Activated CD4-positive, alpha-beta T cell treated with anti-CD3 and anti-CD28 coated beads for 24 hours (primary cell): ENCODE measurements at places on chromosomes 3 and 15.

- no peak for DNase-seq
These were observed 792 bp downstream of the SHF start for GRCh38 chr15:45186771-45187577.

- DNase-seq = no peak
These were observed 212.6 kb downstream of the ZNF621 start for GRCh38 chr3:40737343-40737742.

GRCh38 chr3:149630806-149631205 lies 27.0 kb downstream of the WWTR1 start:
- DNase-seq = no peak

DNA sequence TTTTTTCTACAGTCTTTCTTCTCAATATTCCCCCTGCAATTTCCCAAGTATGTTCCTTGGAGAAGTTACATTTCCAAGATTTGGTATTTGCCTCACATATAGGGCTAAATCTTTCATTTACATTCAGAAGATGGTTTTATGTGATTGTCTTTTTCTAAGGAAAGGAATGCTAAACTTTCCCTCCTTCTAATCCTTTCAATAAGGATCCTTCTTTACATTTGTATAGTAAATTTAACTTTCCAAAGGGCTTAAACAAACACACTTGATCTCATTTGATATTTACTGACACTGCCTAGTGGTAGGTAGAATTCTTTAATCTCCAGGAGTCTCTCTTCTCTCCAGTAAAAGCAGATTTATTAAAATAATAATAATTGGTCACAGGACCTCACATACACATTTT lies 185.3 kb downstream of the LSAMP start:
- no peak for DNase-seq

- no peak for DNase-seq
These were observed 200.5 kb downstream of the UACA start for GRCh38 chr15:70562906-70563305.

DNA sequence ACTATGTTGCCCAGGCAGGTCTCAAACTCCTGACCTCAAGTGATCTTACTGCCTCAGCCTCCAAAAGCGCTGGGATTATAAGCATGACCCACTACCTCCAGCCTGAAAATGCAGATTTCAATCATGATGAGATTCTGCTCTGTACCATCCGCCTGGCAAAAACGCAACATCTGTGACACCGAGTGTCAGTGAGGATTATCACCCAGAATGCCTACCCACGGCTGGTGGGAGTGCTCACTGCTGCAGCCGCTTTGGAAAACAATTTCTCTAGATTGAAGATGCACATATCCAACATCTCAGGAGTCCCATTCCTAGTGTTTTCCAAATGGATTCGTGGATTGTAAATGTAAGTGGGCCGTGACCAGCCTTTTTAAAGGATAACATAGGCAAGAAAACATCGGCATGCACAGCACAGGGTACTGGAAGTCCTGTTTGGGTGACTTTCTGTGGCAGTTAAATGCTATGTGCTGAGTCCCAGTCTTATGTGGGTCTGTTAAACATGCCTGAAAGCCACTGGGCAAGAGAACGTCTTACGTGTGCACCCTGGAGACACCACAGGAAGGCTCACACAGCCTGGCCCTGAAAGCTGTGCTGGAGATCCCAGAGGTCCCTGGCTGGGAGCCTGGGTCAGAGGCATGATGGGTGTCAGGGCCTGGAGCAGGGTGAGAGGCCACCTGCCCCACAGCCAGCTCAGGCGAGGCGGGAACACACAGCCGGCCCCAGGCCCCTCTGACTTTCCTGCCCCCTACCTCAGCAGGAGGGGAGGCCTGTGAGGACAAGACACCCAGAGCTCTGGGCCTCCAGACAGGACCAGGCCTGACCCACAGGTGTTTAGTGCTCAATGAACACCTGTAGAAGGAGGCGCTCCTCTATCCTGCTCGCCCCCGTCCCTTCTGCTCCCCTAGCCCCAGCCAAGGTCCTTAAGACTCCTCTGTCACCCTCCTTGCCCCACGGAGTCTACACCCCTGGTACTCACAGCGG lies 918 bp downstream of the PRSS50 start:
- no peak for DNase-seq

- no peak for DNase-seq
These were observed 52.4 kb downstream of the ILDR1 start for GRCh38 chr3:121969631-121970030.

- DNase-seq = no peak
These were observed 445.6 kb downstream of the ERC2 start for GRCh38 chr3:56022619-56023018.

GRCh38 chr3:16861432-16861831 lies 23.3 kb upstream of the PLCL2 start:
- DNase-seq = no peak

- DNase-seq = no peak
These were observed 108.8 kb downstream of the PLOD2 start for GRCh38 chr3:146052056-146052790.

GRCh38 chr3:32603064-32603463 lies 32.4 kb upstream of the DYNC1LI1 start:
- DNase-seq = no peak

DNA sequence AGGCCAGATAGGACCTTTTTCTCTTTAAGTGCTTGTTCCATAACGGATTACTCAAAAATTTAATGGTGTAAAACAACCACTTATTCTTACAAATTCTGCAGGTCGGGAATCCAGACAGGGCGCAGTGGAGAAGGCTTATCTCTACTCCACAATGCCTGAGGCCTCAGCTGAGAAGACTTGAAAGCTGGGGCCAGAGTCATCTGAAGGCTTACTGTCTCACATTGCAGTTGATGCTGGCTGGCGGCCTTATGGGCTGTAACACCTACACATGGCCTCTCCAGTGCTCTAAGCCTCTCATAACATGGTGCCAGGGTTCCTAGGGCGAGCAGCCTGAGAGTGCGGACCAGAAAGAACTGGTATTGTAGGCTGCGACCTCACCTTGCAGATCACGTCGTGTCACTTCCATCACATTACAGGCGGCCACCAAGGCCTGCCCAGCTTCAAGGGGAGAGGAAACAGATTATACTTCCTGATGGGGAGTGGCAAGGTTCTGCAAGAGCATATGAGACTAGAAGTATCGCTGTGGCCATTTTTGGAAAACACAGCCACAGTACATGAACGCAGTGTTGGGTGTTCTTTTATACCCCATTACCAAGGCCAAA lies 32.4 kb downstream of the CMTM7 start:
- DNase-seq = no peak

DNA sequence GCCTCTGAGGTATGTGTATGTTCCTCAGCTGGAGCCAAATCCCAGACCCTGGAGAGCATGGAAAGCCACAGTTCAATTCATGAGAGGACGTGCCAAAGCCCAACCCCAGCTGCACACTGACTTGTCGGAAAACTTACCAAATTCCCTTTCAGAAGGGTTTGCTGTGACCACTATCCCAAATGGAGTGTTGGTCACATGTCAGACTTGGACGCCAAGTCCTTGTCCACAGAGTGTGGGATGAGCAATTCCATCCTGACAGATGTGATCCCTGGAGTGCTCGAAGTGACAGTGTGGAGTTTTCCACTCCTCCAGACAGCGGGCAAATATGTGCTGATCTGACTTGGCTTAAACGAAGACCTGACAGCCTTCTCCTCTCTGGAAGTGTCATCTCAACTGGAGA lies 71.2 kb downstream of the RORA start:
- DNase-seq = no peak

- no peak for DNase-seq
These were observed 70.0 kb upstream of the WDR72 start for GRCh38 chr15:53829471-53829870.
